ENCODE measurements at places on chromosomes 5 and 9.

GRCh38 chr9:16133556-16134227 is 580.8 kb downstream of the CCDC171 start:
- no peak for DNase-seq

DNA sequence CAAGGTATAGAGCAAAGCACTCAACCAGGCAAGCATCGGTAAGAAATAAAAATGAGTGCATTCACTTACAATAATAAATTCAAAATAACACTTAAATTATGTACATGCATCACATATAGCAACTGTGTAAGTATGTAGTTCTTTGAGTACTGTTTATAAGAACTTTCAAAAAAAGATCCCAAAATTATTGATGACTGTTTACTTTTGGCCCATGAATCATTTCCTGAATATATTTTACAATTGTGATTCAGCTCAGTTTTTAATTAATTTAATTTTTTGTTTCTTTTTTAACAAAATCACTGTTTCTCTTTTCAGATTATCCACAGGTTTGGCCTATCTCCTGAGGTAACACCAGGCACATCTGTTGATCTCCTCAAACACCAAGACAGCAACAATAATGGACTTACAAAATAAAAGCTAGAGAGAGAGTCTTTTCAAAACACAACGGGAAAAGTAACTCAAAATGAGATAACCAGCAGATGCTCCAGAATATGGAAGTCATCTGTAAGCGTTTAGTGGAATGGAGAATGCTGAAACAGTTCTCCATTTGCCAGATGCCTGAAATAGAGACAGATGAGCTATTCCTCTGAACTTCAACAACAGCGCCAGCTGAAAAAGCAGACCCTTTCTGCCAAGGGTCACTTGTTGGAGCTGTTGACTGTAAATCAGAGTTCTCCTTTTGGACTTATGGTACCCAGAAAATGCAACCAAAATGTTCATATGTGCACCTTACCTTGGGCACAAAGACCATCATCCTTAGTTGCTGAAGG is 348.6 kb upstream of the RGMB start:
- DNase-seq: no peak

- no peak for DNase-seq
Measured at GRCh38 chr5:3825531-3826451, 230.2 kb downstream of the IRX1 start.

GRCh38 chr9:79008916-79009315 is 562.8 kb upstream of the TLE4 start:
- DNase-seq: no peak

DNA sequence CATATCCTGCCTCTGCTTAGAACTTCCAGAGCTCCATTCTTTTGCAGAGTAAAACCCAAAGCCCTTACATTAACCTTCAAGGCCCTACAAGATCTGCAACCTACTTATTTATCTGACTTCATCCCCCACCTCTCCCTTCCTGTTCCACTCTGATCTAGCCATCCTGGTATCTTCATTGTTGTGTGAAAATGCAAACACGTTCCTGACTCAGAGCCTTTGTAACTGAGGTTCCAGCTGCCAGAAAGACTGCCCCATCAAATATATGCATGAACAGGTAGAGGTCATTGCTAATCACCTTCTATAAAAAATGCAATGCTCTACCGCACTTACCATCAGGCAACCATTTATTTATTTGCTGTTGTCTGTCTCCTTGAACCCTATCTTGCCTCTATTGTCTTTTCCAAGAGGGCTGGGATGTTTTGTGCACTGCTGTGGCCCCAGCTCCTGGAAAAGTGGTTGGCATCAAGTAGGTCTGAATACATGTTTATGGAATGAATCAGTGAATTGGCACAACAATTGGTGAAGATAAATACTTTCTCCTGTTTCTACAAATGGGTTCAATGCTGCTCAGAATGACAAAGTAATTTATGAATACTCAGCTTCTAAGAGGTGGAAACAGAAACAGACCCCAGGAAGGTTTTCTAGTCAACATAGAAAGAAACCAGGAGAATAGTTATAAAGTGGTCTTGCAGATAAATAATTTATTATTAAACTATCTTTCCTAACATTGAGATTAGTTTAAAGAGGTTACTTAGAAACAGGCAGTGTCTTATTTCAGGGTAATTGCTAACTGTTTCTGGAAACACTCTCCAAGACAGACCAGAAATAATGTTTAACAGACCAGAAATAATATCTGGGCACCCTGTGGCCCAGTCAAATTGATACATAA is 230.6 kb upstream of the CD180 start:
- DNase-seq: no peak
